Astrocyte of the spinal cord (primary cell): ENCODE measurements at places on chromosomes 3 and 15.
A peak's percentile ranks its signal among the peaks of the same experiment; 100 is the strongest.

DNA sequence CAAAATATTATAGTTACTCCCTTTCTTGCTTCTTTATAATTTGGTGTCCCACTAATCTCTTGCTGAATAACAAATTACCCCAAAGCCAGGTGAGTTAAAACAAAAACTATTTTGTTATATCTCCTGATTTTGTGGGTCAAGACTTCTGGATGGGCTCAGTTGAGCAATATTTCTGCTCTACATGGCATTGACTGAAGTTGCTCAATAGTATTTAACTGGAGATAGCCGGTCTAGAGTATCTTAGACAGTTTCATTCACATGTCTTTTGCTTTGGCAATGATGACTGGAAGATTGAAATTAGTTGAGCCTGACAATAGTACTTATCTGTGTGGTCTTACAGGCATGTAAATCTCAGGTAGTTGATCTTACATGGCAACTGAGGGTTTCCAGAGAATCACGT, 51.0 kb upstream of the TP63 start:
- DNase-seq = no peak

DNA sequence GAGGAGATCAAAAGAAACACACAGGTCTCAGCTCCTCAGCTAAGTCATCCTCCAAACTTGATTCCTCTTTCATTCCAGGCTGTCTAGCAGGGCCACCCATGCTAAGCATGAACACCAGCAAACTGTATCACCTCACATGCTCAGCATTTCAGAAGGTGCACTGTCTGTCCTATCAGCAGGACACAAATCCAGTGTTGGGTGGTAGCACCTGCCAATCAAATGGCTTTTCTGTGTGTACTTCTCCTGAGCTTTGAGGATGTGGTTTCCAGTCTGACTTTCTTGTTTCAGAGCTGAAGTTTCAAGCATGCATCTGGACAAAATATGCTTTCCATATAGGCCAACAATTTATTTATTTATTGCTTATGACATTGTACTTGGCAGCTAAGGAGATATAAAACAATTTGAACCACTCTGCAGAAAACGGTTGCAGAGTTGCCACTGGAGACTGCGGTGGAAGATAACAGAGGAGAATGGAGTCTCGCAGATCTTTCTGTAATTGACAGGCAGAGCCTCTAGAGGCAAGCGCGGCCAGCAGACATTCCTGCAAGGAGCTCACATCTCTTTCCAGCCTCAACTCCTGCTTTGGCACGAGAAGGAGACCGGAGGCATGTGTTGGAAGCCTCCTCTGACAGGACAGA, 167.1 kb upstream of the WNT5A start:
- DNase-seq = no peak

DNA sequence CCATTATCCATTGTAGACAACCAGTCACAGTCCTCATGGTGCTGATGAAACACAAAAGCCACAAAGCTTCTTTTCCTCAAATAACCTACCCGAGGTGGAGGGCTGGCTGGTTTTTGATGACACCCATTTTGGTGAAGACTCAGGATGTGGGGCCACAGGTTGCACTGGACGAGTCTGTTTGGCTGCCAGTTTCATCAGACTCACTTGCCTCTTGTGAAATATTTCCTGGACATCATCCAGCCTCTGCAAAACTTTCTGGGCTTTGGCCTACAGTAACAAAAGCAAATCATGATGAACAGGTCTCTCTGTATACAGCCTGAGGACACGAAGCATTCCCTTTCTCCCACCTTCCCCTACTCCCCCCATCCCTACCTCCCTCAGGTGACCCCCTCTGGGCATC, 42.2 kb downstream of the B3GNT5 start:
- DNase-seq = peak; percentile 90

DNA sequence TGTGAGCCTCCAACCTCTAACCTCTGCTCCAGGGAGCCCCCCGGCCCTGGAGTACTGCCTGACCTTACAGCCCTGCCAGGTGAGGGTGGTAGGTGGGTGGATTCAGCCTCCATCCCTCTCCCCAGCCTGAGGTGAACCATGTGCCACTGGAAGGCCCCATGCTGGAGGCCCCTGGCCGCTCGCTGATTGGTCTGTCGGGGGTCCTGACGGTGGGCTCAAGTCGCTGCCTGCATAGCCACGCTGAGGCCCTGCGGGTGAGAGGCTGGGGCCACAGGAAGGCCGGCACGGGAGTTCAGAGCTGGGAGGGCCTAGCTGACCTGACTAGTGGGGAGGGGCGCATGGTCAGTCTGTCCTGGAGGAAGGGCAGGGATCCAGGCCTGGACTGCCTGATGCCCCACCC, 19.1 kb downstream of the NT5DC2 start:
- no peak for DNase-seq

- DNase-seq = no peak
Observed at GRCh38 chr3:185789134-185789533, 35.7 kb downstream of the IGF2BP2 start.

GRCh38 chr3:73292220-73292619, 230.8 kb downstream of the EBLN2 start:
- no peak for DNase-seq
